Progenitor cell of endocrine pancreas (in vitro differentiated cells): ENCODE measurements at places on chromosomes 1 and 21.

- DNase-seq, result no peak
These were observed 83.1 kb downstream of the HHIPL2 start for GRCh38 chr1:222464841-222465210.

- no peak for DNase-seq
These were observed 52.2 kb upstream of the L1TD1 start for GRCh38 chr1:62142496-62142895.

- no peak for DNase-seq
These were observed 16.3 kb upstream of the RPS8 start for GRCh38 chr1:44759077-44759476.

- DNase-seq, result no peak
These were observed 15.4 kb downstream of the FMOD start for GRCh38 chr1:203335503-203335902.

- no peak for DNase-seq
These were observed 47.5 kb upstream of the PLA2G2C start for GRCh38 chr1:20233866-20234265.

DNA sequence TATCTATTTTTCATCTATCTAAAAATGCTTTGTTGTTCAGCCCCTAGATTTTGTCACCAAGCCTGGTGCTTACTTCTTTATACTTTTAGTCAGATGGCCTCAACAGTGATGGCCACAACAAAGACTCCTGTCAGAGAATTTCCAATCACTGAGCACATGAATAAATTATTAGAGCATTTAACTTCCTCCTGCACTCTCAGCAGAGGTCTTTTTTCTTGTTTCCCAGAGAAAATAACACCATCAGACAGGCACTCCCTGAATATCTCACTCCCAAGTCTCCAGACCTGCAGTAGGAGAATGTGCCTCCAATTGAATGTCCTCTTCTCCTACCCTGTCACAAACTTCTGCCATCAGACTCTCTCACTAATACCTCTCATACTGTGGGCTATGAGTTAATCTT is 616.0 kb upstream of the NR5A2 start:
- no peak for DNase-seq
